ENCODE measurements at places on chromosomes 11 and 22.

- DNase-seq, result no peak
These were observed 1.1 kb upstream of the PHLDB1 start for GRCh38 chr11:118606157-118606843.

GRCh38 chr22:25161916-25162530 is 37.6 kb upstream of the CRYBB3 start:
- no peak for DNase-seq

DNA sequence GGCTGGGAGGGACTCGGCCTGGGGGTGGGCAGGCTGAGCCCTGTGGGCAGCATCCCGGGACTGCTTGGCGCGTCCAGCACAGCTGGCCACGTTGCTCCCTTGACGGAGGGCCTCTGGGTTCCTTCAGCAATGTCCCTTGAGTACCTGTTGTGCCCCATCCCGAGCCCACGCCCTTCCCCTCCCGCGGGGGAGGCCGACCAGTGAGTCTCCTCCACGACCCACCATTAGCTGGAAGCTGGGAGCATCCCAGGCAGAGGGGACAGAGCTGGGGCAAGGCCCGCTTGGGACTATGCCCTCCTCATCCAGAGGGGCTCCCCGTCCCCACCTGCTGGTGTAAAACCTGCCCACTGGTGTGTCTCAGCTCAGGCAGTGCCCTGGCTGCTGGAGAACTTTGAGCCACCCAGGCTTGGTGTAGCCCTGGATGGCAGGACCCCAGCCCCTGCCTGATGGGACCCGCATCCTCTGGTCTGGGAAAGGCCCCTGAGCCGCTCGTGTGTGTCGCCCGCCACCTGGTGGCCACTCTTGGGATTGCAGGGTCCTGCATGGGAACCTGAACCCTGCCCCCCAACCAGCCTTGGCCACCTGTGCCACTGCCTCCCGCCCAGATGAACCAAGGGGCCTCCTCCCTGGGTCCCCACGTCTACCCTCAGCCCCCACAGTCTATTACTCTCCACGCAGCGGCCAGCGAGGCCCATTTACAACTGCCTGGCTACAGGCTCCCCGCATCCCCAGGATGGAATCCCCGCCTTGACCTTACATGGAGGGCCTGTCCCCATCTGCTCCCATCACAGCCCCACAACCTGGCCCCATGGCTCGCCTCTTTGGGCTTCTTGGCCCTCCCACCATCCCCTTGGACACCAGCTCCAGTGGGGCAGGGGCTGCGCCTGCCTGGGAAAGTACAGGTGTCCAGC is 16.6 kb upstream of the ARHGAP8 start:
- peak; percentile 85 for DNase-seq

DNA sequence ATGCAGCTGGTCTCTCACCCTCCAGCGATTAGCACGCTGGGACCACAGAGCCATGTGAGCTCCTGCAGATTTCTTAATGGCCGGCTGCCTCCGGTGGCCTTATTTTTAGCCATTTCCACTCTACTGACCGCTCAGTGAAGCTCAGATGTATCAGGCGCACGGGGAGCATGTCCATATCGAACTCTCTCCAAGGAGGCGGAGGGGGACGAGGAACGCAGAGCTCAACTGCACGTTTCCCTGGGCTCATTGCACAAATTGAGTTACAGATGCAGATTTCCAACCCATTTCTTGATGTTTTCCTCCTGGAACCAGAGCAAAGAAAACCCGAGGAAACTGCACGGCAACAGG is 207.1 kb downstream of the CTTN start:
- DNase-seq, result no peak

DNA sequence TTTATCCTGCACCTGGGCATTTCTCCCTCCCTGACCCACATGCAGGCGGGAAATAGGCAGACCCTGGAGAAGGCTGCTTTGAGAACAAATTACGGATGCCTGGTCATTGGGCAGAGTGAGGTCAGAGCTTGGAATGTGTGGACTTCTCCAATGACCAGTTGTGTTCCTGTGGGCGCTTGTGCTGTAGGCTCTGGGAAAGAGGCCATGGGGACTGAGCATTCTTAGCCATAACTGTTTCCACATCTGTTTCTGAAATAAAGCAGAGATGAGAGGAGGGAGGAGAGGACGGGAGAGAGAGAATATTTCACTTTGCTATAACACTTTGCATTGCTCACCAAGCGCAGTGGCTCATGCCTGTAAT is 11.2 kb upstream of the TMEM184B start:
- no peak for DNase-seq

- DNase-seq, result no peak
These were observed 92.9 kb upstream of the KCNA4 start for GRCh38 chr11:30109774-30110173.

GRCh38 chr11:95660038-95660437 is 129.5 kb downstream of the FAM76B start:
- DNase-seq, result no peak

DNA sequence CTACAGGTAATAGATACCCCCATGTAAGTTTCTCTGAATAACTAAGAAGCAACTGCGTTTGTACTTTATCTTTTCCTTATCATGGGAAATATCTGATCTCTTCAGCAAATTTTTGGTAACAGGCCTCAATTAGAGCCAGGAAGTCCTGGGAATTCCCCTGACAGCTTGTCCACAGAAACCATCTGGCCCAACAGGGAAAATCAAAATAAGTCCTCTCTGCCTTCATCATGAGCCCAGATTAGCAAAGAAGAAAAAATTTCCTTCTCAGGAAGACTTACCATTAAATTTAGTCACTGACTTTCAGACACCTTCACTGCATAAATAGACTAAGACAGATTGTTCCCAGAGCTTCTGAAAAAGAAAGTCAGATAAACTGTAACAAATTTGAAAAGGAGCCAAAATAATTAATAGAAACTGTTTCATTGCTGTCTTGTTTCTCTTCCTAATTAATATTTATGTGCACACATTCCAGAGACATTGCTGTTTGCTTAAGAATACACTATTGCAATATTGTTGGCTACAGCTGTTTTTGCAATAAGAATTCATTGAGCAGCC is 278.1 kb upstream of the FAT3 start:
- DNase-seq, result no peak

All from activated CD8-positive, alpha-beta memory T cell treated with anti-CD3 and anti-CD28 coated beads, Interleukin-2, amount 10 ng/mL, durations not matched to agents 7 days and 5 days (primary cell).